Effector memory CD4-positive, alpha-beta T cell (primary cell): ENCODE measurements at places on chromosomes 2 and 18.
A peak's percentile ranks its signal among the peaks of the same experiment; 100 is the strongest.

GRCh38 chr2:172062402-172063004 lies 22.8 kb upstream of the DLX1 start:
- no peak for DNase-seq

DNA sequence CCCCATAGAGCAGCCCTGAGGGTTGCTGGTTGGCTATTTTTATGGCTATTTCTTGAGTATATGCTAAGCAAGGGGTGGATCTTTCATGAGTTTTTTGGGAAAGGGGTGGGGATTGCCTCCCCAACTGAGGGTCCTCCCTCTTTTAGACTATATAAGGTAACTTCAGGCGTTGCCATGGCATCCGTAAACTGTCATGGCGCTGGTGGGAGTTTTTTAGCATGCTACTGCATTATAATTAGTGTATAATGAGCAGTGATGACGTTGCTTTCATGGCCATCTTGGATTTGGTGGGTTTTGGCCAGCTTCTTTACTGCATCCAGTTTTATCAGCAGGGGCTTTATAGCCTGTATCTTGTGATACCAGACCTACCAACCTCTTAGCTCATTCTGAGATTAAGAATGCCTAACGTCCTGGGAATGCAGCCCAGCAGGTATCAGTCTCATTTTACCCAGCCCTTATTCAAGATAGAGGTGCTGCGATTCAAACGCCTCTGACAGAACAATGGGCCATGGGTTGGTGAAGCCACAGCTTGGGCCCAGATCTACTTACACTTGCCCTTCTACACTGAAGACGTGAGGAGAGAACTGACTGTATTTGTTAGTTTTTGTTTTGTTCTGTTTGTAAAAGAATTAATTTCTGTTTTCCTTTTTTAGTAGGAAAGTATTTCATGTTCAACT lies 53.8 kb upstream of the TMEM163 start:
- no peak for DNase-seq

GRCh38 chr2:118190474-118190873 lies 102.2 kb downstream of the INSIG2 start:
- no peak for DNase-seq

GRCh38 chr2:112340475-112341267 lies 65.3 kb downstream of the ZC3H6 start:
- DNase-seq, result no peak

DNA sequence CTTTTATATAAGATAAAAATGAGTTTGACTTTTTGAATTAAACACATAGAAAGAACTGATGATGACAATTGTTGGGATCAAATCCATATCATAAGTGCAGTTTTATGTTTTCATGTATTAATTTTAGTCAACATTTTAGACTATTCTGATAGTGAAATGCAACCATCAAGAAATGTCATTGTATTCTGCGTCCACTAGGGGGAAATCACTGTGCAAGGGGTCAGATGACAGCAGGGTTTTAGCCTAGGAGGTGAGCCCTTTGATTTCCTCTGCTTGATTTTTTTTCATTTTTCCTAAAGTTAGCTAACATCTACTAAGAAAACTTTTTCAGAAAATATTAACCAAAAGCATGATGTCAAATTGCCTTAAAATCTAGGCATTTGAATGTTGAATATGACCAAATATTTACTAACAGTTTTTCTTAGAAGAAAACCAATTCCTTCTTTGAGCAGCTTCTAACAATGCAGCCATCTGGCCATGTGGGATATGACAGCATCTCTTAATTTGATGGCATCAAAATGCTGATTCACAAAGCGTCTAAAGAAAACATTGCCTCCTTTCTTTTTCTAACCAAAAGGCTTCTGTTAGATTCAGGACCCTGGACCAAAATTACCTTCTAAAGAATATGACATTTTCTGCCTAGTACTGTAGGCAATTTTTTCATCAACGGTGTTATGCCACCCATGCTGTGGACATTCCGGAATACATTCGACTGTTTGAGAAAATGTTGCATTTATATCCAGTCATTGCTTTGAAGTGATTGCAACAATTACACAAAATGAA lies 141.5 kb downstream of the SPHKAP start:
- no peak for DNase-seq

DNA sequence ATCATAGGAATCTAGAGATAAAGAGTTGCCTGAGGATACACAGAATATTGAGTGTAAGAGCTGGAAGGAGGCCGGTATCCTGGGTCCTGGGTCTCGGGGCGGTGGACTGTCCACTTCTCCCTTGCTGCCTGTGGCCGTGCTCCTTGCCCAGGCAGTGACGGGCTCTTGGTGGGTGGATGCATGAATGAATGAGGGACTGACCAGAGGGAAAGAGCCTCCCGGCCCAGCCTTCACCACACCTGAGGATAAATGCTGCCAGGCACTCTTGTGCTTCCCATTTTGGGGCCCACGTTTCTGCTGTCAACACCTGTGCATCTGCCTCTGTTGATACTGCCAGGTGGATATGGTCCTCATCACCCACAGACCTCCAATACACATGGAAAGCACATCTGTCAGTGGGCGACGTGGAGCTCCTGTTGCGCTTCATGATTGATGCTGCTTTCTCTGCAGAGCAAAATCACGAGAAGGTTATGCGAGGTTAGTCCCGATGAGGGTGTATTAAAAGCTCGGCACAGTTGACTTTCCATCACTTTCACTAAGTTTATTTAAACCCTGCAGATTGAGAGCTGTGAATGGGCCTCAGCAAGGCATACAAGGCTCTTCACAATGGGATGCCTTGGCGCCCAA lies 211.4 kb downstream of the LDLRAD4 start:
- DNase-seq, result no peak

GRCh38 chr2:218383892-218384519 lies 1.9 kb downstream of the SLC11A1 start:
- no peak for DNase-seq

DNA sequence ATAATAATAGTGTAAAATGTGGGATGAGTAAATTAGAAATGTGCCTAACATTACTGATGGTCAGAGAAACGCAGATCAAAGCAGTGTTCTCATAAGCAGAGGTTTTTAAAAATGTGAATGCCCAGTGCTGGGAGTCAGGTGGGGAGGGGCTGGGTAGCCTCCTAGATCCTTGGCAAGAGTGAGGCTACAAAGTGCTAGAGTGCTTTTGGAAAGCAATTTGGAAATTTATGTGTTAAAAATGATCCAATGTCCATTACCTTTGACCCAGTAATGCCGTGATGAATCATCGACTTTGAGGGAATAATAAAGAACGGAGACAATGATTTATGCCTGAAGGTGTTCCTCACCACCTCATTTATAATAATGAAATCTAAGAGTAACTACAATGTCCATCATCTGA lies 44.9 kb upstream of the TWIST2 start:
- DNase-seq, result no peak

- DNase-seq, result no peak
Observed at GRCh38 chr2:181467966-181468707, 11.0 kb downstream of the ITGA4 start.

GRCh38 chr18:250685-251084 lies 17.2 kb downstream of the THOC1 start:
- DNase-seq, result no peak

DNA sequence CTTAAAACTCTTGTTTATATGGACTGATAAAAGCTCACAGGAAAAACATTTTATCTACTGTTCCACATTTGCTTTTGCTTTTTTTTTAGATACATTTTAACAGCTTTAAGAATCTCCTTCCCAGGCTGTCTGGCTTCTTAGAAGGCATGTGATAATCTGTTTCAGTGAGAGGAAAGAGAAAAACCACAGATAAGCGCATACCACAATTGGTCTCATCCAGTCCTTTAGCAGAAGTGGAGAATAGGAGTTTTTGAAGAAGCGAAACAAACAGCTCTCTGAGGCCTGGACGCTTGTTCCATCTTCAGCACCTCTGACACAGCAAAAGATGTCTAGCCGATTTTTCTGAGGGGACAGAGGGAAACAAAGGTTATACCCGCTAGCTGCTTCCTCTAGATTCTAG lies 37.6 kb downstream of the RMC1 start:
- no peak for DNase-seq

- DNase-seq, result no peak
Observed at GRCh38 chr2:218033590-218034496, 31.0 kb upstream of the TNS1 start.

GRCh38 chr2:68920481-68921170 lies 32.1 kb downstream of the GKN2 start:
- no peak for DNase-seq

- DNase-seq, result no peak
Observed at GRCh38 chr2:62313449-62314227, 117.7 kb downstream of the B3GNT2 start.

DNA sequence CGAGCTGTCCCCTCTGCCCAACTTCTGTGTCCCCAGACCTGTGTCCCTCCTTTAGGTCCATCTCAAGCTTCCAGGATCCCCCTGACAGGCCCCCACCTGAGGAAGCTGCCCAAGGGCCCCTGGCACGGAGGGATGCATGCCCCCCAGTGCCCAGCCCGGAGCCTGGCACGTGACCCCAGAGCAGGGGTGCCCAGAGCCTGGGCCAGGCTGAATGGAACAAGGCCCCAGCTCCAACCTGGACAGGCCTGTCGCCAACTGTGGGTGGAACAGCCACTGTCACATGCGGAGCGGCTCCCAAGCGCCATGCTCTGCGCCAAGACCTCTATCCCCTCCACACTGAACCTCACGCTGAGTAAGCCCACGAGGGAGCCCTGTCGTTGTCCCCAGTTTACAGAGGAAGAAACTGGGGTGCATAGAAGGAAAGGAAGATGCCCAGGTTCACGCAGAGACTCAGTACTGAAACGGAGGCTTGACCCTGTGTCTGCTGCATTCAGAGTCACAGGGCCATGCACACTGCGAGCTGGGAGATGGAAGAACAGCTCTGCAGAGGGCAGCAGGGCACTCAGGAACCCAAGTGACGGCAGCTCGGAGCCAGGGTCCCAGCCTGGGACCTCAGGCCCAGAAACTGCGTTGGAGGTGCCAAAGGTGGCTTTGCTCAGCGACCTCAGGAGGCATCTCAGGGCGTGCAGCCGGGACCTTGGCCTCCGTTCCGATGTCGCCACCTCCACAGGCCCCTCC lies 5.5 kb upstream of the ECEL1 start:
- DNase-seq, result no peak

DNA sequence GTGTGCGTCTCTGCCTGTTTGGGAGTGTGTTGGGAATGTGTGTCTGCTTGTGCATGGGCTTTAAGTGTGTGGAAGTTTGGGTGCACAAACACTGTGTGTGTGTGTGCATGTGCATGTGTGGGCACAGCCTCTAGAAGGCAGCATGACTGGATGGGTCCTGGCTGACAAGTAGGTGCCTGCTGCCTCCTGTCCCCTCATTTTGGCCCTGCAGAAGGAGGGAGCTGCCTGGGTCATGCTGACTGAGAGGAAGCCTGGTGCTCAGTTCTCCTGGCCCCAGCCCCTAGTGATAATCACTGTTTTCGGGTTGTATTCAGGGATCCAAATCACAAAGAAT lies 34.1 kb downstream of the GLI2 start:
- no peak for DNase-seq

- no peak for DNase-seq
Observed at GRCh38 chr2:118589721-118590120, 257.7 kb downstream of the EN1 start.

DNA sequence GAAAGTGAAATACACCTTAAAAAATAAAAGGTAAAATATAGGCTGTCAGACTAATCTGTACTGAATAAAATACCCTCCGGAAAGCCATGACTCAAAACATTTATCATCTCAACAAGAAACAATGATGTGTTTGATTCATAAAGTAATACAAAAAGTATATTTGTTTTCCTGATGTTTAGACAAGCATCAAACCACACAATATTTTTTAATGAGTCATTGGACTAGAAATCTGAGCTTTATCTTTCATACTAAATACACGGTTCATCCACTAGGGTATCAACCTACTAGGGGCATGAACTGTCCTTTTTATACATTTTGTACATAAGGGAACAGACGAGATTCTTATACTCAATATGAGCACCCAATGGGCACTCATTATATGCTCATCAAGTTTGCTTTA lies 31.3 kb downstream of the CD226 start:
- DNase-seq, result no peak

DNA sequence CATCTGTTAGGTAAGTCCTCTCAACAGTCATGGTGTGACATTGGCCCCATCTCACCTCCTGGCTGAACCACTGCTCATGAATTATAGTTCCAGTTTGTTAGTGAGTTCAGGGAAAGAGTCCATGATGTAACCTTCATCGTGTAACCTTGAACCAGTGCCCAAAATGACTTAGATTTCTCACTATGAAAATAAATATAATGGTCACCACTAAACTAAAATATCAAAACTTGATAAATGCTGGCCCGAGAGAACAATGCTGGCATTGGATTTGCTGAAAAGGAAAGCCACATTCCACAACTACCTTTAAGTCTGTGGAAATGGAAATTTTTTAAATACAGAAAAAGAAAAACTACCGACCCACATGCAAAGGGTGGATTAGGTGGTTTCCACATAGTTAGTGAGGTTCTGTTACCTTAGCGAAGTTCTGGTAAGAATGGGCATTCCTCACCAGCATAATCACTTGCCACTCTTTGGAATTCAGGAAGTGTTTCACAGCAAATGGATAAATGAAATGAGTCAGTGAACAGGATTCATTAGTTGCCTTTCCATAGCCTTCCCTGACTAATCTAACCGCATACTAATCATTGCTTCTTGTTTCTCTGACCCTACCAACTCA lies 133.9 kb upstream of the CTAGE1 start:
- DNase-seq, result no peak

DNA sequence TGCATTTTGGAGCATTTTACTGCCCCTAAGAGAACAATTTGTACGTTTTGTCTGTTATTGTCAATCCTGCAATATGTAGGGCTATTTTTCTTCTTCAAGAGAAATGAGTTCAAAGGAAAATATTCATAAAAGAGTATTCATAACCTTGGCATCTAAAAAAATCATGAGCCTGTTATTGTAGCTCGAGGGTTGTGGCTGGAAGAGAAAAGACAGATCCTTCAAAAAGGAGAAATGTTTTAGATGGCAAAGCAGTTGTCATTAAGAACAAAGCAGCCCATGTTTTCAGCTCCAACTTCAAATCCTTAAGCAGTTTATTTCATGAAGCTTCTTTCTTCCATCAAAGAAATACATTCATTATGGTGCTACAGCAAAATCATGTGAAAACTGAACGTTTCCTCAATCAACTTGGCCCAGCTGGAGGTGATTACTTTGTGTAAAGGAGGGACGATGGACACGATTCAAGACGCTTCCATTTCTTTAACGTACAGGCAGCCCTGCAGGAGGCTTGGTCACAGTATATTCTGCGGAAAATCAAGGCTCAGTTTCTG lies 31.4 kb downstream of the QPCT start:
- no peak for DNase-seq

GRCh38 chr2:207051385-207051965 lies 112.2 kb downstream of the CPO start:
- DNase-seq, result no peak

- DNase-seq, result no peak
Observed at GRCh38 chr2:74264281-74264680, 65.9 kb downstream of the MTHFD2 start.

GRCh38 chr2:229728370-229728769 lies 14.0 kb upstream of the DNER start:
- DNase-seq, result no peak

DNA sequence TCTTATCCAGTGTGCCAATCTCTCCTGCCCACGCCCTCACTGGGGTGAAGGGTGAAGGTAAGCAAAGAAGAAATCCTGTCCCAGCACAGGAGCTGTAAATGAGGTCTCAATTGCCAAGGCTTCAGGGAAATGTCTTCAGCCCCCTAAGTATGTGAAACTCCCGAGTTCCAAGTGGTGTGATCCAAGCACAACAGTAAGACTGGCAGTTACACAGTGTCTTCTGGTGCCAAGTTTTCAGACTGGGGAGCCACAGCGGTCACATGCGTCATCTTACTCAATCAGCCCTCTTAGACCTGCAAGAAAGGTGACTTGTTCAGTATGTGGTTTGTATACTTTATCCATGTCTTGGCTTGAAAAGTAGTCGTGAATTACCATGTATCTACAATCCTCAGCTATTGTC lies 55.0 kb upstream of the SPRED2 start:
- no peak for DNase-seq

GRCh38 chr2:74267068-74267467 lies 68.7 kb downstream of the MTHFD2 start:
- DNase-seq, result peak; percentile 25
